ENCODE measurements at places on chromosomes 7 and 10.

- DNase-seq, result no peak
These were observed 52.5 kb upstream of the LHFPL3 start for GRCh38 chr7:104275900-104276299.

- no peak for DNase-seq
These were observed 754.0 kb downstream of the KCNMA1 start for GRCh38 chr10:76883596-76883995.

DNA sequence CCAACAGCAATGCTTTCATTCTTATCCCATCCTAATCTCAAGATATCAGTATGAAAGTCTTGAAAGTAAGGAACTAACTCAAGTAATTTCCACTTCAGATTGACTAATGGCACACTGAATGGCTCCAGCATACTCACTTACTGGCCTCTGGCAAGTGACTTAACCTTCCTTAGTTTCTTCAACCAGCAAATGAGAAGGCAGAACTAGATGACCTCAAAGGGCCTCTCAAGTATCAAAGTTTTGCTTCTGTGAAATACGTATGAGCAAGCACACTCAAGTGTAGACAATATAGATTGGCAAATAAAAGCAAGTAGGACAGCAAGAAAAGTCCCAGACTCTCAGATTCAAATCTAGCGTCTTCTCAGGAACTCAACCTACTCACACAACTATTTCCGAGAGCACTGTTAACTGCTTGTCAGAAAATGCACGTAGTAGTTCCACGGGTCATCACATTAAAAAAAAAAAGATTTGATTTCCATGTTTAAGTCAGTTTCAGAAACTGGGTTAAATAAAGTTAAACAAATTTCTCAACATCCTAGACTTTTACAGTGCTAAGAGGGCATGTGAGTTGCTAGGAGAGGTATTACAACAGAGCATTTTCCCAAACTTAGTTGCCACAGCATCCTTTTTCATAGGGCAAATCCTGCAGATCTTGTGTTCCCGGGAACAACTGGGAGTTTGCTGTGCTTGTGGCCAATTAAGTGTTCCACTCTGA is 276.9 kb upstream of the KLF14 start:
- no peak for DNase-seq

GRCh38 chr7:36404639-36405408 is 15.2 kb downstream of the ANLN start:
- DNase-seq, result no peak

- peak; percentile 98 for DNase-seq
These were observed at the start of gene CFAP69 for GRCh38 chr7:90244909-90245851. Gene CFAP69, plus strand, starts transcription at chr7:90245174. Its CDS starts 251 bp downstream, at chr7:90245425.

- no peak for DNase-seq
These were observed 52.0 kb downstream of the STK32C start for GRCh38 chr10:132255489-132256344.

GRCh38 chr7:152931633-152932032 is 172.1 kb downstream of the ACTR3B start:
- DNase-seq, result no peak

DNA sequence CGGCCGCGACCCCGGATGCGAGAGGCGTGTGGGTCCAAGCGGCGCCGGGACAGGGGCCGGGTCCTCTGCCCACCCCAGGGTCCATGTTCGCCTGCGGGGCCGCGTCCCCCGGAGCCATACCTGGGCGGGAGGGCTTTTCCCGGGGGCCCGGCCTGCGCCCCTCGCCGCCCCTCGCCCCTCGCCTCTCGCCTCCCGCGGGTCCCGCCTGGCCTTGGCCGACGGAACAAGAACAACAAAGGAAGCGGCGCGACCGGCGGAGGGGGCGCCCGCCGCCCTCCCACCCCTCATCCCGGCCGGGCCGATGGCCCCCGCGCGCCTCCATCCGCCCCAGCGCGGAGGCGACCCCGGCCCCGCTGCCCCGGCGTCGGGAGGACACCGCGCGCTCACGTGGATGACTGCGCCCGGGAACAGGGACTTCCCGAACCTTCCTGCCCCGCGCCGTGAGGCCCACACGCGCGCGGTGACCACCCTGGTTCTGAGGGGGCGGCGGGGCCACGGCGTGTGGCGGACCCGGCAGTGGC is 348.2 kb downstream of the DNAJB6 start:
- peak; percentile 39 for DNase-seq

DNA sequence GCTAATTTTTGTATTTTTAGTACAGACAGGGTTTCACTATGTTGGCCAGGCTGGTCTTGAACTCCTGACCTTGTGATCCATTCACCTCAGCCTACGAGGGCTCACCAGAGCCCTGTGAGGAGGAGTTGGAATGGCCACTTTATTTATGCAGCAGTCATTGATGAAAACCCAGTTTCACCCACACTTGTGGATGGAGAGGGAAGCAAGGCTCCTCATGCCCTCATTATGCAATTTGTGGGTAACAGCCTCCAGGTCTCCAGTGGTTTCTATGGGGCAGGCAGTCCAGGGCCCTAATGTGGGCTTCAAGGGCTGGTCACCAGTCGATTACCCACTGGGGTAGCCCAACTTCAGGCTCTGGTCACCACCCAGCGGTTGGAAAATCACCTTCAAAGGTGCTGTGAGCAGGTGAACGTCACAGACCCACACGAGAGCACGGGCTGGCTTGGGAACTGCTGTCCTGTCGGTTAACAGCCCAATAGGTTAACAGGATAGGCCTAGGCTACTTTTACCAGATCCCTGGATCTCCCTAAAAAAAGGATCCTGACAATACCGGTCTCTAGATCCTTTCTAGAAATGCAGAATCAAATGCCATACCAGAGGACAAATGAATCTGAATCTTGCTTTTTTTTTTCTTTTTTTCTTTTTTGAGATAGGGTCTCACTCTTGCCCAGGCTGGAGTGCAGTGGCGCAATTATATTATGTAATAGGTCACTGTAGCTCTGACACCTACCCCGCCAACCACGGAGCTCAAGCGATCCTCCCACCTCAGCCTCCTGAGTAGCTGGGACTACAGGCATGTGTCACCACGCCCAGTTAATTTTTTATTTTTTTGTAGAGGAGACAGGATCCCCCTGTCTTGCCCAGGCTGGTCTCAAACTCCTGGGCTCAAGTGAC is 97.8 kb downstream of the SLC37A3 start:
- no peak for DNase-seq

DNA sequence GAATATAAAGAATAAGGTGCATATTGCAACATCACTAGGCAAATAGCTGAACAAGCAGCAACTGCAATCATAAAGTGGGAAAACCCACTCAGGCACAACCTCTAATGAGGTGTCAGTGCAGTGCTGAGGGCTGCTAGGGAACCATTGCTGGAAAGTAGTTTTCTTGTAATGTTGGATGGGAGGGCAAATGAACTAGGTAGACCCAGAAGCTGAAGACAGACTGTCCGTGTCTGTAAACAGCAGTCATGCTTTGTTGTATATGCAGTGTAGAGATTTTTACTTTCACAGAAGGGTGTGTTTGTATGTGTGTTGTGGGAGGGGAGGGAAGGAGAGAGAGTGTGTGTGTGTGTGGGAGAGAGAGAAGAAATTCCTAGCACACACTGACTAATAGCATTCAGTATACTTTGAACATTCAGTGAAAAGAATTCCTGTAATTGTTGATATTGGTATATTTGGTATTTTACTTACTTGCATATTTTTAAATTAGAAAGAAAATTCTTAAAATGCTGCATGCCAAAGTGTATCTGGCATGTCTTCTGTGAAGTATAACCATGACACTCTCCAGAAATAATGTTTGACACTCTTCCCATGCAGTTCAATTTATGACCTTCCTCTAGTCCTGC is 28.8 kb downstream of the ITGB8 start:
- no peak for DNase-seq

All from nephron progenitor cell (in vitro differentiated cells).